ENCODE measurements at places on chromosomes 5 and 9.

- DNase-seq: no peak
Observed at GRCh38 chr5:90113108-90113507, 296.4 kb downstream of the CETN3 start.

- no peak for DNase-seq
Observed at GRCh38 chr9:3458806-3459475, 66.9 kb downstream of the RFX3 start.

DNA sequence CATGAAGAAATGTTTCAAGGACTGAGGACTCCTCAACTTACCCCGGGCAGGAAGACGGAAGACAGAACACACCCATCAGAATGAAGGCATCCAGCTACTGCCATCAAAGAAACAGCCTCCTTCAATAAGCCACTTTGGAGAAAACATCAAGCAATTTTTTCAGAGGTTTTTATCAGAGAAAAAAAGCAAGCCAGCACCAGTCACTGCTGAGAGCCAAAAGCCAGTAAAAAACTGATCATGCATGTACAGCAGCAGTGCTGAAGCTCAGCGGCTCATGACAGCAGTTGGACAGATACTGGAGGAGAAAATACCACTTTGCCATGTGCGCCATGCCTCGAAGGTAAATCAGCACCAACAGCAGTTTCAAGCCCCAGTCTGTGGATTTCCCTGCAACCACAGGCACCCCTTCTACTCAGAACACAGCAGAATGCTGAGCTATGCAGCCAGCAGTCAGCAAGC lies 10.1 kb upstream of the ZNF484 start:
- DNase-seq: no peak

DNA sequence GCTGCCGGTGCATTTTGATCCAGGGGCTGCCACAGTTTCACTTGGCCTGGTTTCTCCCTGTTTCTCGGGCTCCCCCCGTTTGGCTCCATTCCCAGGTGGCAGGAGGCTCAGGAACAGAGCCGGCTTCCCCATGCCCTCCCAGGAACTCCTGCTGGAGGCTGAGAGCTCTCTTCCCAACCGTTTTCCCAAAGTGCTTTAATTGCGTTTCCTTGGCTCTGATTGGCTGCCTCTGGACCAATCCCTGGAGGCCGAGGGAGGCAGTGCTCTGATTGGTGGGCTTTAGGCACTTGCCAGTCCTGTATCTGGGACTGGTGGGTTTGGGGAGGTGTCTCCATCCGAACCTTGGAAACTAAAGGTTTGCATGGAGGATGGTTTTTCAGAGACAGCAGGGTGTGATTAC lies 4.9 kb downstream of the TSPAN17 start:
- DNase-seq: no peak

GRCh38 chr9:97176206-97176605 lies 131.3 kb upstream of the CCDC180 start:
- no peak for DNase-seq

GRCh38 chr9:81080185-81080584 lies 609.2 kb downstream of the TLE1 start:
- no peak for DNase-seq

- DNase-seq: no peak
Observed at GRCh38 chr9:133825555-133826218, 87.5 kb upstream of the SARDH start.

DNA sequence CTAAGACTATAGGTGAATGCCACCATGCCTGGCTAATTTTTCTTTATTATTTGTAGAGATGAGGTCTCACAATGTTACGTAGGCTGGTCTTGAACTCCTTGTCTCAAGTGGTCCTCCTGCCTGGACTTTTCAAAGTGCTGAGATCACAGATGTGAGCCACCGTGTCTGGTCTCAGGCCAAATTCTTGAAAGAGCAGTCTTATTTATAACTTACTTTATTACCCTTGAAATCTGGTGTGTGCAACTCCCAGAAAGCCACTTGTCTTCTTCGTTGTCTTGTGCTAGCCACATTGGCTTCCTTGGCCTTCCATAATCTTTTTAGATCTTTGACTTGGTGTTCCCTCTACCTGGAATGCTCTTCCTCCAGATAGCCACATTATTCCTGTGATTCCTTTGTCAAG lies 50.1 kb downstream of the CTNNA1 start:
- DNase-seq: no peak

GRCh38 chr9:76417394-76417793 lies 23.2 kb upstream of the RFK start:
- no peak for DNase-seq

GRCh38 chr9:96067600-96067999 lies 192.1 kb downstream of the ERCC6L2 start:
- no peak for DNase-seq

DNA sequence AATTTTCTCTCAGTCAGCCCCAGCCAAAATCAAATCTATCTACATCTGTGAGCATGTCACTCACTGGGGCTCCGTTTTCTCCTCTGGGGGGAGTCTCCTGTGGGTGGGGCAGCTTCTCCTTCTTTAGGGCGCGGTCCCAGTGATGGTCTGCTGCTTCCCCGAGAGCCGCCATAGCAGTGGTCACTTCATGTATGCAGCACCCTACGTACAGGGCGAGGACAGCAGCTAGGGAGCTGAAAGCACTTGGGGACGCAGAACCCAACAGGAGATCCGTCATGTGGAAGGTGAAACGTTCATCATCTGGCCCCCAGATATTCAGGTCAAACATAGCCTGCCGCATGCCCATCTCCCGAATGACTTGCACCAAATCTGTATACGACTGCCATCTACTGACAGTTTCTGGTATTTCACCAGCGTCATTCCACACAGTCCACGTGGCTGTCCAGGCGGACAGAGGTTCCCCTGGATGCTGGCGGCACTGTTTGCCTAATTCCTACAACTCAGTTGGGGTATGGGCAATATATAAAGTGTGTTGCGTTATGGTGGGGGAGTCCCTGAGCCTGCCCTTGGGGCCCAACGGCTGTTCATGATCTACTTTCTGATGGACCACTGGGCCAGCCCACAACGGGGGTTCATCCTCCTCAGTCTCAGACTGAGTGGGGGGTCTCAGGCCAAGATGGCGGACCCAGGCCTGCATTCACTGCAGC lies 795.0 kb downstream of the EFNA5 start:
- DNase-seq: no peak

GRCh38 chr9:114694146-114694545 lies 12.2 kb upstream of the TEX48 start:
- no peak for DNase-seq

- no peak for DNase-seq
Observed at GRCh38 chr5:96087939-96088338, 126.3 kb upstream of the ELL2 start.

- no peak for DNase-seq
Observed at GRCh38 chr5:179128976-179129375, 68.8 kb downstream of the ZNF354C start.

DNA sequence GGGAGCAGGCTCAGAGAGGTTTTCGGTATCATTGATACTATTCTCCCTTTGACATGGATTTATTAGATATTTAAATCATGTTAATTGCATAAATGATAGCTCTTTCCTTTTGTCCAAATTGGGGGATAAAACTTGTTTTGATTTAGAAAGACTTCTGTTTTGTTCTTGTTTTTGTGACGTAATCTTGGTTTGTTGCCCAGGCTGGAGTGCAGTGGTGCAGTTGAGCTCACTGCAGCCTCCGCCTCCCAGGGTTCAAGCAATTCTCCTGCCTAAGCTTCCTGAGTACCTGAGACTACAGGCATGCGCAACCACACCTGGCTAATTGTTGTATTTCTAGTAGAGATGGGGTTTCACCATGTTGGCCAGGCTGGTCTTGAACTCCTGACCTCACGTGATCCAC lies 7.1 kb downstream of the MAT2B start:
- no peak for DNase-seq

DNA sequence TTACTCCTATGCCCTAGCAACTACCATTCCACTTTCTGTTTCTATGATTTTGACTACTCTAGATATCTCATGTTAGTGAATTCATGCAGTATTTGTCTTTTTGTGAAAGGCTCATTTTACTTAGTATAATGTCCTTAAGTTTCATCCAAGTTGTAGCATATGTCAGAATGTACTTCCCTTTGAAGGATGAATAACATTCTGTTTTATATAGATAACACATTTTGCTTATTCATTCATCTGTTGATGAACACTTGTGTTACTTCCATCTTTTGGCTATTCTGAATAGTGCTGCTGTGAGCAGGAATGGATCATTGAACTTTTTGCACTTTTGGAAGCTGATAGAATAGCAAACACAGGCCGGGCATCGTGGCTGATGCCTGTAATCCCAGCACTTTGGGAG lies 140.2 kb upstream of the MYO10 start:
- DNase-seq: no peak

- no peak for DNase-seq
Observed at GRCh38 chr5:24226479-24226878, 418.3 kb downstream of the CDH10 start.

- no peak for DNase-seq
Observed at GRCh38 chr5:67104859-67105258, 91.7 kb downstream of the CD180 start.

GRCh38 chr9:137286975-137287383 lies 9.5 kb downstream of the TOR4A start:
- DNase-seq: no peak

DNA sequence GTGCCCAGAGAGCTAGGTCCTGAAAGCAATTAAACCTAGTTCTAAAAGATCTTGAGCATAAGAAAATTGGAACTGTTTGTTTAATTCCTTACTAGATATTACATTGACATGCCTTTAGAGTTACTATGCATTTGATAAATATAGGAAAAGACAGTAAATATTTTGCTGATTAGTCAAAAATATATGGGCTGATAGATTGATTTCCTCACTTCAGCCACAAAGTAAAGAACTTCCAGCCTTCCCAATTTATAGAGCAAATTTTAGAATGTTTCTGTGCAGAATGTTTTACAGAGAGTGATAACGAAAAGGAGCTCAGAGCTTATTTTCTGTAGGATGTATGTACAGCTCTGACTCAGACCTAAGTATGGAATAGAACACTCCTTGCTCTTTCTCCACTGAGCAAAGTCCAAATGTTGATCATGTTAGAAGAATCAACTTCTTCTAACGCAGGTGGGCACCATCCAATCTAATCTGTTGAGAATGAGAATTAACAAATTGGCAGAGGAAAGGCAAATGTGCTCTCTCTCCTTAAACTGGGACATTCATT lies 72.9 kb upstream of the PAM start:
- no peak for DNase-seq

DNA sequence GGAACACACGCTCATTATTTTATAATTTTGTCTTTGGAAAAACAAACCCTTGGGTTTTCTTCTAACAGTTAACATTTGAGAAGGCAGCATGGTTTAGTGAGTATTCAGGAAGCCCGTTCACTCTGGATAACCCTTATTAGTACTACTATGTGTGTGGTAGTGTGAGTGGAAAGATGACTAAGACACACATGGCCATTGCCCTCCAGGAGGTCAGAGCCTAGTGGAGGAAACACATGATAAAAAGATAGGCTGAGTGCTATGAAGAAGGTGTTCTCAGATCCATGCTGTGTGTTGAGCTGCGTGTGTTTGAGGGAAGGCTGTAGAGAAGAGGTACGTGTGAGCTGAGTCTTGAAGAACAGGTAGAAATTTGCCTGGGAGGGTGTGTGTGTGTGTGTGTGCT lies 8.4 kb downstream of the C5orf47 start:
- DNase-seq: no peak

GRCh38 chr5:43044181-43044914 lies 4.2 kb upstream of the ANXA2R start:
- no peak for DNase-seq

- no peak for DNase-seq
Observed at GRCh38 chr5:126656401-126657007, 55.8 kb downstream of the PHAX start.

- no peak for DNase-seq
Observed at GRCh38 chr9:124789531-124789930, 12.6 kb downstream of the OLFML2A start.

DNA sequence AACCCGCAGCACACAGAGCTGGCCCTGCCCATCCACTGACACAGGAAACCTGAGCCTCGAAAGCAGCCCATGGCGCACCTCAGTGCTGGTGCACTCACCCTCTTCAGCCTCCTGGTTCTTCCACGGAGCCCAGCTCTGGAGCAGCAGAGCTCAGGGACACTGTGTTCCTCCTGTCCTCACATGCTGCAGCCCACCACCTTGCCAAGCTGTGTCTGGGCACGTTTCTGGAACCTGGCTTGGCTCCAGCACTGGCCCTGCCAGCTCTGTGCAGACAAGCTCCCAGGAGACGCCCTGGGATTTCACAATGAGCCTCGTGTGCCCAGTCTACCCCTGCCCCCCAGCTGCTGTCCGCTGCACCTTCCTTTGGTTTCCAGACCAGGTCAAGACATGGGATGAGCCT lies 119.5 kb downstream of the SYK start:
- no peak for DNase-seq

GRCh38 chr9:124764774-124765438 lies 6.2 kb downstream of the NR6A1 start:
- no peak for DNase-seq

GRCh38 chr5:80070338-80071056 lies 35.3 kb downstream of the THBS4 start:
- no peak for DNase-seq

DNA sequence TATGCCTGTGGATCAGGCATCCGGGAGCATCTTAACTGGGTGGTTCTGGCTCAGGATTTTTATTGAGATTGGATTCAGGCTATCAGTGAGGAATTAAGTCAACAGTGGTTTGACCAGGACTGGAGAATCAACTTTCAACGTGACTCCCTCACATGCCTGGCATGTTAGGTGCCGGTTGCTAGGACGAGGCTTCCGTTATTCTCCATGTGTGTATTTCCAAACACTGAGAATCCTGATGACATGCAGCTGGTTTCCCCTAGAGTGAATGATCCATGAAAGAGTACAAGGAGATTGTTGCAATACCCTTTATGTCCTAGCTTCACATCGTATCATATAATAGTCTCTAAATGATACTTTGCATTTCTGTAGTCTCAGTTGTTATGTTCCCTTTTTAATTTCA lies 529.2 kb downstream of the ANXA1 start:
- DNase-seq: no peak

GRCh38 chr5:3365501-3366215 lies 230.0 kb upstream of the IRX1 start:
- no peak for DNase-seq

GRCh38 chr9:129033216-129033615 lies 3.2 kb upstream of the MIGA2 start:
- no peak for DNase-seq

- DNase-seq: no peak
Observed at GRCh38 chr9:68923480-68923879, 90.4 kb downstream of the PRKACG start.
